ENCODE measurements at places on chromosomes 7 and 10.

DNA sequence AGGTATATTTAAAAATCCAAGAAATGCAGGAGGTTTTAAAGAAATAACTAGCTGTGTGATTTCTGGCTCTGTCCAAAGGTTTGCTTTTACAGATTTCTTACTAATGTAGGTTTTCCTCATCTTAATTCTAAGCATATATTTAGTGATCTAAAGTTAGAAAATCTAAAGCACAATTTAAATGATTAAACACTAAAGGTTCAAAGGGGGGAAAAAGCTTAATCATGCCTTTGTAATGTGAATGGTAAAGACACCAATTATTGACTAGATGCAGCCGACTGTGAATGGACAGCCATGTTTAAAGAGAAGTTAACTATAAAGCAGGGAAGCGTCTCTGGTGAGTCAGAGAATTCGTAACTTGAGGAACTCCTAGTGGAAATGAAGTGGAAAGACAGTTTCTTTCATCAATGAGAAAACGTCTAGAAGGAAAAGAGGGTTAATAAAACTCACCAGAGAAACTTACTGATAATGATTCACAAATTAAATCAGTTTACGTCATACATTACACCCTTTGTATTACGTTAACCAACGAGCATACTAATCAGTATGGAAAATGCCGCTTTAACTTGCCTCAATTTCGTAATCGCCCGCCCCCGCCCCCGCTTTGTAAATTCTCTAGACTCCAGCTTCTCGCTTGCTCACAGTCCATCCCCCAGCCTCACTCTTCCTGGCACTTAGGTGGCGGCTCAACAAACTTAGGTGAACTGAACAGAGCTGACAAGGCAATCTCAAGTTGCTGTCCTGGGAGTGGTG is 1.1 kb upstream of the HBP1 start:
- DNase-seq, result peak; percentile 77

GRCh38 chr7:96508371-96508770 is 186.5 kb upstream of the SLC25A13 start:
- no peak for DNase-seq

- no peak for DNase-seq
These were observed 100.0 kb downstream of the SORCS3 start for GRCh38 chr10:104741127-104741526.

GRCh38 chr7:127252778-127253280 is at the start of gene GRM8:
TSS of gene GRM8 (minus strand) at chr7:127252941.
- DNase-seq, result no peak

GRCh38 chr7:101901661-101902491 is 84.5 kb downstream of the CUX1 start:
- no peak for DNase-seq

- DNase-seq, result no peak
These were observed 258.1 kb downstream of the STK31 start for GRCh38 chr7:23967949-23968599.

DNA sequence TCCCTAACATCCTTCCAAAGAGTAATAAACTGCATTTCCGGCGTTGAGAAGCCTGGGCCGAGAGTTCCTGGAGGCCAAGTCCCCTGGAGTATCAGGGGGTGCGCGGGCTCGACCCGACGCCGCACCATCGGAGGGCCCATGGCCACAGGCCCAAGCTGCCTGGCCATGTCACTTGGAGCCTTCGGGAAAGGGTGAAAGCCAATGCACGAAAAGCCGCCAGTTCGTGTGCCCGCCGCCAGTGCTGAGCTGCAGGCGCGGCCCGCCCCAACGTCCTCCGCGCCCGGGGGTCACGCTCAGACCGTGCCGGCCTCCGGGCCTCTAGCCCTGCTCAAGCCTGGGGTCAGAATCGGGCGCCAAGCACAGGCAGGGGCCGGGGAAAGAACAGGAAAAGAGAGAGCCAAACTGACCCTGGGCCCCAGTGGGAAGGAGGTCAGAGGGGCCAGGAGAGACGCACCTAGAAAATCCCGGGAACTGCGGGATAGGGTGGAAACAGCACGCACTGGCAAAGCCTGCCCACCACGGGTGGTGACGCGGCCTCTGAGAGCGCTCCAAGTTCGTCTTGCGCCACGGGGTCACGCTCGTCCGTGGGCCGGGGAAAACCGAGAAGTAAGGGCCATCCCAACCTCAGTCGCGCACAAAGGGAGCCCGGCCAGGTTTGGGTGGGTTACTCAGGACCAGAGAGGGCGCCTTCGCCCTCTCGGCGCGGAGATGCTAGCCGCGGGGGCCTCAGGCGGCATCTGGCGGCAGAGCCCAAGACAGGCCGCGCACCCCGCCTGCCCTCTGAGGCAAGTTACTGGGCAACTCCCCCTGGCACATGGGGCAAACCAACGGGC is 4.2 kb upstream of the EBF3 start:
- no peak for DNase-seq

- DNase-seq, result no peak
These were observed 319.1 kb upstream of the PFKP start for GRCh38 chr10:2748287-2748686.
